ENCODE measurements at places on chromosomes 4 and X. TPM values are rescaled to one million over a fixed set of nuclear protein-coding genes. Genes with fewer than 3 reads are reported as not detected.

Gene ABRAXAS1
- total RNA-seq = 14.6 TPM

Gene DGAT2L6
- total RNA-seq = not detected

Gene GAGE2A
- not detected for total RNA-seq

Gene NUP62CL
- total RNA-seq = not detected

Gene NPNT
- total RNA-seq = 2.7 TPM

DNA sequence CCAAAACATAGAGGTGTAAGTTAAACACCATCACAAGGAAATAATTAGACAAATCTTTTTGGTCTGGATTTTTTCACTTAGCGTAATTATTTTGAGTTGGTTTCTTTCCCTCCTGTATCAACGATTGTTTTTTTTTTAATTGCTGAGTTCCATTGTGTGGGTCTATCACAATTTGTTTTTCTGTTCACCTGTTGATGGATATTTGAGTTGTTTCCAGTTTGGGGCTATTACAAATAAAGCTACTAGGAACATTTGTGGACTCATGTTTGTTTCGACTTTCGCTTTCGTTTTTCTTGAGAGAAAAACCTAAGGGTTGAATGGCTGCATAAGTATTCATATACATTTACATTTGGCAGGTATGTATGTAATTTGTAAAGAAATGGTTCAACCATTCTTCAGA is 20.4 kb upstream of the FBXW7 start:
- DNase-seq = no peak

DNA sequence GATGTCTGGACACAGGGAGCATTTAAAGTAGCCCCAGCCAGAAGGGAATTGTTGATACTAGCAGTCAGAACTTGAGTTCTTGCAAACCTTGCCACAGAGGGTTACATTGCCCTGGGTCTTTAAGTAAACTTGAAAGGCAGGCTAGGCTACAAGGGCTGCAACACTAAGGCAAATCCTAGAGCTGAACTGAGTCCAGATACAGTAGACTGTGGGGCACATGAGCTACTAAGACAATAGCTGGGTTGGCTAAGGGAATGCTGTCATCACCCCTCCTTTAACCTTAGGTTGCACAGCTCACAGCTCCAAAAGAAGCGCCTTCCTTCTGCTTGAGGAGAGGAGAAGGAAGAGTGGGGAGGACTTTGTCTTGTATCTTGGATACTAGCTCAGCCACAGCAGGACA is 35.6 kb downstream of the SH3BGRL start:
- no peak for DNase-seq

GRCh38 chr4:97317671-97318070 is 825.6 kb downstream of the STPG2 start:
- DNase-seq = no peak

DNA sequence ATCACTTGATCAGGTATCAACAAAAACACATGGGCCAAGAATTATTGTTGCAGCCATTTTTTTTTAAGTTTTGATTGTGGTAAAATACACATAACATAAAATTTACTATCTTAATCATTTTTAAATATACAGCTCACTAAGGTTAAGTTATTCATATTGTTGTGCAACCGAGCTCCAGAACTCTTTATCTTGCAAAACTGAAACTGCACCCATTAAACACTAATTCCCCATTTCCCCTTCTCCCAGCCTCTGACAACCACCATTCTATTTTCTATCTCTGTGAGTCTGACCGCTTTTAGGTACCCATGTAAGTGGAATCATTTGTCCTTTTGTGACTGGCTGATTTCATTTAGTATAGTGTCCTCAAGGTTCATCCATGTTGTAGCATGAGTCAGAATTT is 126.2 kb upstream of the NDP start:
- no peak for DNase-seq

- no peak for DNase-seq
Measured at GRCh38 chr4:147498031-147498660, 17.2 kb downstream of the EDNRA start.

GRCh38 chrX:154541896-154542722 is 4.5 kb downstream of the G6PD start:
- DNase-seq = no peak

DNA sequence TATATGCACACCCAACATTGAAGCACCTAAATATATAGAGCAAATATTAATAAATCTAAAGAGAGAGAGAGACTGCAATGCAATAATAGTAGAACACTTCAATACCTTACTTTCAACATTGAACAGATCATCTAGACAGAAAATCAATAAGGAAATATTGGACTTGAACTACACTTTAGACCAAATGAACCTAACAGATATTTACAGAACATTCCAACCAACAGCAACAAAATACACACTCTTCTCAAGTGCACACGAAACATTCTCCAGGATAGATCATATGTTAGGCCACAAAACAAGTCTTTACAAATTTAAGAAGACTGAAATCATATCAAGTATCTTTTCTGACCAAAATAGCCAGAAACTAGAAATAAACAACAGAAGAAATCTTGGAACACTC is 66.6 kb downstream of the CD99L2 start:
- no peak for DNase-seq

GRCh38 chr4:100081491-100081890 is 108.8 kb downstream of the DDIT4L start:
- no peak for DNase-seq

- DNase-seq = no peak
Measured at GRCh38 chr4:85703096-85703495, 228.1 kb downstream of the ARHGAP24 start.

- no peak for DNase-seq
Measured at GRCh38 chr4:37951461-37952352, 8.5 kb upstream of the PTTG2 start.

GRCh38 chr4:158814207-158814606 is 45.4 kb downstream of the FNIP2 start:
- no peak for DNase-seq

DNA sequence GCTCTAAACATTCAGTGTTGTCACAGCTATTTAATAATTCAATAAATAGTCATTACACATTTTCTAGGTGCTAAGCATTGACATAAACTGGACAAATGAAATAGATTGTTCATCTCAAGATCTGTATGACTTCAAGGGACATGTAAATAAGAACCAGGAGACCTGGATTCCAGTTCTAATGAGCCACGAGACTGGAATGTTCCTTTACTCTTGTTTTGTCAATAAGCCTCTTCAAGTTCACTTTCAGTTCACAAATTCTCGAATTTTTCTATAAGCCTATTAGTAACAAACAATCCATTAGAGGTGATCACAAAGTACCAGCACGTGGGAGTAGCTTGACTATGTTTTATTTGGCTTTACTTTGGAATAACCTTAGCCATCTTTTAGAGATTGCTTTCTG is 514.0 kb upstream of the SMIM31 start:
- no peak for DNase-seq

GRCh38 chr4:53431052-53431451 is 53.6 kb downstream of the FIP1L1 start:
- DNase-seq = no peak

- DNase-seq = no peak
Measured at GRCh38 chr4:112325530-112325929, 28.4 kb downstream of the ALPK1 start.

- no peak for DNase-seq
Measured at GRCh38 chr4:25535701-25536473, 119.8 kb upstream of the SLC34A2 start.
